Stimulated activated CD8-positive, alpha-beta memory T cell treated with anti-CD3 and anti-CD28 coated beads, Interleukin-2, amount 100 ng/mL, for 48 hours (primary cell): ENCODE measurements at places on chromosomes 13 and 19.

- no peak for DNase-seq
These were observed 46.5 kb downstream of the DNM2 start for GRCh38 chr19:10764340-10764894.

DNA sequence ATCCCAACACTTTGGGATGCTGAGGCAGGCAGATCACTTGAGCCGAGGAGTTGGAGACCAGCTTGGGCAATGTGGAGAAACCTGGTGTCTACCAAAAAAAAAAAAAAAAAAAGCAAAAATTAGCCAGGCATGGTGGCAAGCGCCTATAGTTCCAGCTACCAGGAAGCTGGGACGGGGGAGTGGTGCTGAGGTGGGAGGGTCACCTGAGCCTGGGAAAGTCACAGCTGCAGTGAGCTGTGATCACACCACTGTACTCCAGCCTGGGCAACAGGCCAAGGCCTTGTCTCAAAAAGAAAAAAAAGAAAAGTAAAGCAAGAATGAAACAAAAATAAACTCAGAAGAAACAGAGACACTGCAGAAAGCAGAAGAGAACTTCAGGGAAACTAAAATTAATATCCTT is 31.6 kb downstream of the MTRF1 start:
- DNase-seq, result no peak

DNA sequence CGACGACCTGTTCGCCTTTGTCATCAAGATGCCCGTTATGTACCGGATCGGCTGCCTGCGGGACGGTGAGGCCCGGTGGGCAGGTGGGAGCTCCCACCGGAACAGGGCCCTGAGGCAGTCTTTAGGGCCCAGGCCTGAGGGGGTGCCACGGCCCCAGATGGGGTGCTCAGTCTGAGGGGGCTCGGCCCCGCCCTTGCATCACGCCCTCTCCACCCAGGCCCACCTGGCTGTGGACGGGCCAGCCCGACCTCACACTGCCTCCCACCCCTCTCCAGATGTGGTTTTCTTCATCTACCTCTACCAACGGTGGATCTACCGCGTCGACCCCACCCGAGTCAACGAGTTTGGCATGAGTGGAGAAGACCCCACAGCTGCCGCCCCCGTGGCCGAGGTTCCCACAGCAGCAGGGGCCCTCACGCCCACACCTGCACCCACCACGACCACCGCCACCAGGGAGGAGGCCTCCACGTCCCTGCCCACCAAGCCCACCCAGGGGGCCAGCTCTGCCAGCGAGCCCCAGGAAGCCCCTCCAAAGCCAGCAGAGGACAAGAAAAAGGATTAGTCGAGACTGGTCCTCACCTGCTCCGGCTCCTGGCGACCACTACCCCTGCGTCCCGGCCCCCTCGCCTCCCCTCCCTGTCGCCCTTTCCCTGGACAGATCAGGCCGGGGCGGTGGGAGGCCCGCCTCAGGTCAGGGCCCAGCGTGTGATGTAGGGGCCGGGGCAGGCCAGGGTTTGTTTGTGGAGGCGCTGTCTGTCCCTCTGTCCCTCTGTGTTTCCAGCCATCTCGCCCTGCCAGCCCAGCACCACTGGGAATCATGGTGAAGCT is 8.7 kb upstream of the RELB start:
- DNase-seq, result no peak

- DNase-seq, result no peak
These were observed 16.9 kb downstream of the FBXL12 start for GRCh38 chr19:9801976-9802375.

DNA sequence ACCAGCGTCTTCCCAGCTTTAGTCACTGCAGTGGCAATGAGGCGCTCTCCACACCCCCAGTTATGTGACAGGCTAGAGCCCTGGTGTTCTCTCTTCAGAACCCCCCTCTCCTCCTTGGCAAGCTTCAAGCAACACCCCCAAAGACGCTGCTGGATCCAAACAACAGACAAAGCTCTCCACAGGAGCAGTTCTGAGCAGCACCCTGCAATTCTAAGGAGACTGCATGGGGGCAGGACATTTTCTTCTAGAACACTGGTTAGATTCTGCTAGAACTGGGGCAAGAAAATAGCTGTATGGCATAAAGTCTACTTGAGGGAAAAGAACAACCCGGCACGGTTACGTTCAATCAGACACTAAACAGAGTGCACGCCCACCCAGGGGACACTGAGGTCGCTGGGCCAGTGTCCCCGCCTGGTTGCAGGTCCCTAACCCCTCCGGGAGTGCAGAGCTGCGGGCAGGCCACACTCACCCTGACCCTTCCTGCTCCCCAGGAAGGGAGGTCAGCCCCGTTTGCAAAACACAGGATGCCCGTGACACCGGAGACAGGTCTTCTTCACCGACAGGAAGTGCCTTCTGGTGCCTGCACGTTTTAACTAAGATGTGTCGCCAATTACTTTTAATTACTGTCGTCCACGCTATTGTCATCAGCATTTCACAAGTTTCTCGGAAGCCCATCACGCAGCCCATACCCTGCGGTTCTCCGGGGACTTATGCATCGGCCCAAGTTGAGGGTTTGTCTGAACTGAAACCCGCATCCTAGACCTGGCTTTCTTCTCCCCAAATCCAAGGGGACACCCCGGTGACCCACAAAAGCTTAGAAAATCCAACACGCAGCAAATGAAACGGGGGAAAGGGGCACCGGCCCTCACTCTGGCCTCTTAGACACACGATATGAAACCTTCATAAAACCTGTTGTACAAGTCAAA is 943 bp downstream of the GJB6 start:
- no peak for DNase-seq

DNA sequence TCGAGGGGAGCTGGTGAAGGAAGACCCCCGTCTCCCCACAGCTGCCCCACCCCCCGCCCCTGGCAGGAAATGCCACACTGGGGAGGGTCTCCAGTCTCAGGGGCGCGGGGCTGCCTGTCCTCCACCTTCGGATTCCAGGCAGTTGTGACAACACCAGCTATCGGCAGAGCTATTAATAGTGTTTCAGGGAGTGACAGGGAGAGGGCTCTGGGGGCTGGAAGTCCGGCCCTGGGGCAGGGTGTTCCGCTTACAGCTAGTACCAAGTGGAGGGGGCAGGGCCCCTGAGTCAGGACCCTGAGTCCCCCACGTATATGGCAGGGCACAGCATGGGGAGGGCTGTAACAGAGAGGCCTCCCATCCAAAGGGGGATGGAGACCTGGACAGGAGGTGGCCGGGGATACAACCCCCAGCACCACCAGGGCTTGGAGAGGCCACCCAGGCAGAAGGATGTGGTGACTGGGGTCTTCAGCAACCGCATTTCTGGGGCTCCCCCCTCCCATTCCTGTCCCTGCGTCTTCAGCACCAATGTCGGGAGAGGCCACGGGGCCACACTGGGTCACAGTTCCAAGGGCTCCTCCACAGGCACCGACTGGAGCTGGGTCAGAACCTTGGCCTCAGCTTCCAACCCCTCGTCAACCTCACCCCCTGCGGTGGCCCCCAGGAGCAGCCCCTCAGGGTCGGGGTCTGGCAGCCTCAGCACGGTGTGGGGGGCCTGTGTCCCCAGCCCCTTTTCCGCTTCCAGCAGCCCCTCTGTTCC is 3.9 kb downstream of the SIX5 start:
- no peak for DNase-seq

GRCh38 chr13:51041710-51042109 is 69.4 kb downstream of the C13orf42 start:
- no peak for DNase-seq

GRCh38 chr13:38530492-38530891 is 156.4 kb upstream of the FREM2 start:
- no peak for DNase-seq

- DNase-seq, result no peak
These were observed 368.8 kb downstream of the TDRD3 start for GRCh38 chr13:60765700-60766411.
